ENCODE measurements at places on chromosomes 1 and 21.

- no peak for DNase-seq
These were observed 166.8 kb downstream of the BACH1 start for GRCh38 chr21:29465546-29465945.

DNA sequence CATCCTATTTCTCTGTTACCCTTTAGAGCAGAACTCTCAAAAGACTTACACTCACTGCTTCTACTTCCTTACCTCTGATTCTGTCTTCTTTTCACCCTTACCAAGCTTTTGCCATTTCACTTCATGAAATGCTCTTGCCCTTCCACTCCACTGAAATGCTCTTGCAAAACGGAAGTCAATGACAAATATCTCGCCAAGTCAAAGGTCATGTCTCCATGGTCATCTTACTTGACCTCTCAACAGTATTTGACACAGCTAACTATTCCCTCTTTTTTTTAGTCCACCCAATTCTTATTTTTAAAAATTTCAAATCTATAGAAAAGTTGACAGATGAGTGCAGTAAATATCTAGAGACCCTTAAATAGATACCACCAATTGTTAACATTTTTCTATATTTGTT is 107.7 kb downstream of the OLFML2B start:
- DNase-seq = no peak

DNA sequence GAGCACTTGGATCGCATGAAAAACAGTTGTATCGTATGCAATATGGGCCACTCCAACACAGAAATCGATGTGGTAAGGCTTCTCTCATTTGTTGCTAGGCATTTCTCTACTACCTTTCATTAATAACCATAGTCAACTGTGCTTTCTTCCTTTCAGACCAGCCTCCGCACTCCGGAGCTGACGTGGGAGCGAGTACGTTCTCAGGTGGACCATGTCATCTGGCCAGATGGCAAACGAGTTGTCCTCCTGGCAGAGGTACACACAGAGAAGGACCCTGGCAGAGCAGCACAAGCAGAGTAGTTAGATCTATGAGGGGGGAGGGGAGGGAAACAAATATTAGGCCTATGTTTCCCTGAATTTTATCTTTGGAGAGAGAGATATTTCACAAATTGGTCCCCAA is 16.0 kb upstream of the STRIP1 start:
- no peak for DNase-seq

DNA sequence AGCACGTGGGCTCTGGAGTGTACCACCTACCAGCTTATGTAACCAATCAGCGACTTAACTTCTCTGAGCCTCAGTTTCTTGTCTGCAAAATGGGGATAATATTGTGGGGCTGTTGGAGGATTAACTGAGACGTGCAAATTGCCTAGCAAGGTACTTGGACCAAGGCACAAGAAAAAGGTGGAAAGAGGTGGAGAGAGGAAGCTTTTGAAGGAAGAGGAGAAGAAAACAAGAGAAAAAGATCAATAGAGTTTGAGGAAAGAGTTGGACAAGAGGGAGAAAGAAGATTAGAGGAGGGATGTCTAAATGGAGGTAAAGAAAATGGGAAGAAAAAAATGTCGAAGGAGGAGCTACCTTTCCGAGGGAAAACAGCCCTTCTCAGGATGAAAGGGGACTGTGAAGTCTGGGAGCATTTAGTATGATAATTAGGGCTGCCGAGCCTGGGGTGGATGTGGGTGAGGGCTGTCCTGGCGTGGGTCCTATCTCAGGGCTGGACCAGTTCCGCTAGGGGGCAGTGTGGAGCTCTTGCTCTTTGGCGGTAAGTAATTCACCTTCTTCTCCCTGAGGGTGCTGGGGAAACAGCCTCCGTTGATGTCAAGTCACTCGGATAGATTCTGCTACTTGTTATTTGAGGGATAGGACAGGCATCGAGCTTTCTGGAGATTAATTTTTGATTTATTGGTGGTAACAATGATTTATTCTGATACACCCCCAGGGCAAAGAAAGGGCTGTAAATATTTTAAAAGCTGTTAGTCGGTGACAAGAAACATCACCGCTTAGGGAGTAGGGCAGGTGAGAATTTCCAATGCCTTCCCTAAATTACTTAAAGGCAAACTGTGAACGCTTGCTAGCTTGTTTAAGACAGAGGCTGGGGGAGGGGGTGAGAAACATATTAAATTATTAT is 79.0 kb upstream of the NFASC start:
- DNase-seq = peak; percentile 44

GRCh38 chr1:27166351-27166802 is 11.5 kb upstream of the SLC9A1 start:
- DNase-seq = peak; percentile 68

DNA sequence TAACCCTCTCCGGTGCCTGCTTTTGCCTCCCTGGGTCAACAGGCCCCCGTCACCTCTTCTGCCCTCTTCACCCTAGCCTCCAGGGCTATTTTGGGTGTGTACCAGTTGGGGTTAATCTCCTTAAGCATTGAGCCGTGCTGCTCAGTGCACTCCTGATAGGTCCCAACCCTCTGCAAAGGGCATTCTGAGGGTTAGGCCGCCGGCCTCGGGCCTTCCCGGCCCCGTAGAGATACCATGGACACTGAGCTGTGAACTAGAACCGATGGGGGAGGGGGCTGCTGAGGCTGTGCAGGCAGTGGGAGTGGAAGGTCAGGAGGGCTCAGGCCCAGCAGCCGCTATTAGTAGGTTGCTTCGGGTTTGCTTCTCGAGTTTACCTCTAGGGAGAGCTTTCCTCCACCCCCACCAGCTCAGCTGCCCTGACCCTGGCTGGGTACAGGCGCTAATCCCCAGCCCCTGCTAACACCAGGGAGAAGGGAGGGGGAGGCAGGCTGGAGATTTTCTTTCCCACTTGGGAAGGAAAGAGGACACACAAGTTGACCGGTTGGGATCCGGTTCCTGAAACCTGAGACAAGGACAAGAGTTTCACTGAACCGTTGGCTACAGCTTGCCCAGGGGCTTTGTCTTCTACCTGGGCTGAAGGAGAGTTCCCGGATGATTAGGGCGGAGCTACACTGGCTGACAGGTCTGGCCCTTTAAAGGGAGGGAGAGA is 4.8 kb downstream of the LMOD1 start:
- no peak for DNase-seq

DNA sequence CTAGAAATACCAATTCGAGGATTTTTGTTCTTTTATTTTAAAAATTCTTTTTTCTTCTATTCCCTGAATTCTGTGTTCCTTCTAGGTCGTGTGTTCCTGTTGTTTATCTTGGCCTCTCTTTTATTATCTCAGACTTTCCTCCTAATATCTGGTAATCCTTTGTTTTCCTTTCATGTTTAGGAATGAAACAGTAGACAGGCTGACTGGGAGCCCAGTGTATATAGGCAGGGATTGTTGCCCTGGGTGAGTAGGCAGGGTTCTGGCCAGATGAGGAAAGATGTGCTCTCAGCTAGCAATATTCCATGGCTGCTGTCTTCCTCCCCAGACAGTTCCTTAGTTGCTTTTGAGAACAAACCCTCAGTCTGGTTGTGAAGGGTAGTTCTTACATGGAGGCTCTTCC is 161.8 kb upstream of the PDE4B start:
- DNase-seq = peak; percentile 8
